ENCODE measurements at places on chromosomes 5 and 9.

DNA sequence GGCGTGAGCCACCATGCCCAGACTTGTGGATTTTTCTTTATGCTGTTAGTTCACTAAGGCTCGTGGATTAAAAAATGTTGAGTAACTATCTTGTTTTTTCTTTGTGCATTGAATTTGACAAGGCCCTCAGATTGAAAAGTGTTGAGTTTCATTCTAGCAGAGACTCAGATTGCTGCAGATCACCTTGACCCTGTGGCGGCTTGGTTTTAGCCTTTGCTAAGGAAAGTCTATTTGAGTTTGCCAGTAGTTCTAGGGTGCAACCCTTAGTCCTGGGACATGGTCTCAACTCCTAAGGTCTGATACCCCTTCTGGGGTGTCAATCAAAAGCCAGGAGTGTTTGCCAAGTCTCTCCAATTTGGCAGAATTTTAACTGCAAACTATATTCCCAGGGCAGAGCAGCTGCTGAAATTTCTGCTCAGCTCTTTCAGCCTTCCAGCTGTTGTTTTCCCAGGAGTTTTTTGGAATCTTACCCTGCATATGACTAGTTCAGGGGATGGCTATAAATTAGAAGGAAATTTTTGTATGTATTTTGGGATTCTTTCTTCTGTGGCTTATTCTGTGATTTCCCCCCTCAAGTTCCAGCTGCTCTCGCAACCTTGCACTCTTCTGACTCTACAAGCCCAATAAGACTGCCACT is 84.3 kb upstream of the HAND1 start:
- no peak for DNase-seq

DNA sequence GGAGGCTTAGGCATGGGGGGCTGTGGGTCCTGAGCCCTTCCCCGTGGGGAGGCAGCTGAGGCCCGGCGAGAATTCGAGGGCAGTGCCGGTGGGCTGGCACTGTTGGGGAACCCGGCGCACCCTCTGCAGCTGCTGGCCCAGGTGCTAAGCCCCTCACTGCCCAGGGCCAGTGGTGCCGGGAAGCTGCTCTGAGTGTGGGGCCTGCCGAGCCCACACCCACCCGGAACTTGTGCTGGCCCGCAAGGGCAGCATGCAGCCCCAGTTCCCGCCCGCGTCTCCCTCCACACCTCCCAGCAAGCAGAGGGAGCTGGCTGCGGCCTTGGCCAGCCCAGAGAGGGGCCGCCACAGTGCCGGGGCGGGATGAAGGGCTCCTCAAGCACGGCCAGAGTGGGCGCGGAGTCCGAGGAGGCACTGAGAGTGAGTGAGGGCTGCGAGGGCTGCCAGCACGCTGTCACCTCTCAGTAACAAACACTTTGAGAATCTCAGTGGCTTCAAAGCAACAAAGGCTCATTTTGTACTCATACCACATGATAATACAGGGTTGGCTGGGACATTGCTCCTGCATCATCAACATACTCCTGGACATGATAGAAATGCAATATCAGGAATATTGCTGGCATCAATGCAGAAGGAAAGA is 265.7 kb upstream of the ANKRD55 start:
- DNase-seq = no peak

DNA sequence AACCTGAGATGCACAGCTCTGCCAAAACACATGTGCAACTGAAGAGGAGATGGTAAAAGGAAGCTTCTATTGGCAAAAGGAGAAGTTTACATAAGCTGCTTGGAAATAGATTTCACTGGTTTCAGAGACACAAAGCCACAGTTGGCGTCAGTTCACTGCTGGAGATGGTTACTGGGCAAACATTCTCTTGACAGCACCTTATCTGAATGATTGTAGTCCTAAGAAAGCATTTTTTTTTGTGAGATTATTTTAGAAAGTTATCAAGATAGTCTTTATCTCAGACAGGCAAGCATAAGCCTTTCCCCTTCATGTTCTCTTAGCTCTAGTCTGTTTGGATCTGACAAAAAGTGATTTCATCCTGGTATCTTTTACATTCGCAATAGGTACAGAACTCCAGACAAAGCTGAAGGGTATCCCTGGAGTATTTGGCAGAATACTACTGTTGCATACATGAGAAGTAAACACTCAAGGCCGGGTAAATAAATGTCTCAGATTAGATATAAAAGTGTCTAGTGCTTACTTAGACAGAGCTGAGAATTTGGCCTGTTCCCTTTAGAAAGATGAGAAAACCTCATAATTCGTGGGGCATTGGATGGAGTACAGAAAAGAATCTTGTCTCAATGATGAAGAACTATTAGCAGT is 1668.0 kb upstream of the NUDT12 start:
- no peak for DNase-seq

- no peak for DNase-seq
Observed at GRCh38 chr5:137217599-137218200, 281.4 kb downstream of the SPOCK1 start.

DNA sequence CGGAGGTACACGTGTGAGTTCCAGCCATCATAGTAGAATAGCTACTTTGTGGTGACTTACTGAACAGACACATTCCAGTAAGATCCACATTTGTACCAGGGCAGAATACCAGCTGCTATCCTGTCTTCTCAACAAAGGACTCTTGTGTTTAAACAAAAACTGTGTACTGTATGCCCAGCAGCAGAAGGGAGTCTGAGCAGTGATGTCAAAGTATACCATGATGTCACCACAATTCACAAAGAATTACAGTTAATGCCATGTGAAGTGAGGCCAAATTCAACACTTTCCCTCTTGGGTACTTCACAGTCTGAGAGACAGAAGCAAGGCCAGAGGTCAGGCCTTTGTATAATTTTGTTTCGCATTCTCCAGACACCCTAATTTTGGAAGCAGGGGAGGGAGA is 137.0 kb downstream of the ADAMTSL1 start:
- DNase-seq = no peak

GRCh38 chr5:14413331-14413750 is 168.3 kb upstream of the OTULINL start:
- no peak for DNase-seq

- no peak for DNase-seq
Observed at GRCh38 chr5:149639737-149640136, 58.4 kb downstream of the ARHGEF37 start.

DNA sequence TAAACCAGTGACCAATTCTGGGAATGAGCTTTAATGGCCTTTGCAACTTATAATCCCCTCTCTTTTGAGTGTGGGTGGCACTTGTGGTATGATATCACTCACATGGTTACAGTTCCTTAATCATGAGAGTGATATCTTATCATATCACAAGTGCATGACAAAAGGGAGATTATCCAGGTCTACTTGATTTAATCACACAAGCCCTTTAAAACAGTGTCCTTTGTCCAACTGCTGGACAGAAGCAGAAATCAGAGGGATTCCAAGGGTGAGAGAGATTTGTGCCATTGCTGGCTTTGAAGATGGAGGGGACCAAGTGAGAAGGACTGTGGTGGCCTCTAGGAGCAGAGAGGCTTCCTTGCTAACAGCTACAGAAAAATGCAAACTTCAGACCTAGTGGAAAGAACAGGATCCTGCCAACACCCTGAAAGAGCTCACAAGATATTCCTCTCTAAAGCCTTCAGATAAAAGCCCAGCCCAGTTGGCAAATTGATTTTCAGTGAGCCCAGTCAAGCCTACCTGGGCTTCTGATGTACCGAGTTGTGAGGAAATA is 279.0 kb upstream of the TLE4 start:
- no peak for DNase-seq

GRCh38 chr5:89232139-89232603 is 349.2 kb upstream of the MEF2C start:
- no peak for DNase-seq

- DNase-seq = no peak
Observed at GRCh38 chr5:141808857-141809256, 69.4 kb downstream of the PCDH1 start.

- no peak for DNase-seq
Observed at GRCh38 chr5:7018198-7018597, 305.0 kb downstream of the TENT4A start.

GRCh38 chr5:74638544-74638969 is 2.0 kb downstream of the ENC1 start:
- no peak for DNase-seq

- DNase-seq = no peak
Observed at GRCh38 chr5:79699763-79700400, 10.2 kb downstream of the CMYA5 start.

- no peak for DNase-seq
Observed at GRCh38 chr9:116154976-116155697, 1.5 kb downstream of the PAPPA start.

DNA sequence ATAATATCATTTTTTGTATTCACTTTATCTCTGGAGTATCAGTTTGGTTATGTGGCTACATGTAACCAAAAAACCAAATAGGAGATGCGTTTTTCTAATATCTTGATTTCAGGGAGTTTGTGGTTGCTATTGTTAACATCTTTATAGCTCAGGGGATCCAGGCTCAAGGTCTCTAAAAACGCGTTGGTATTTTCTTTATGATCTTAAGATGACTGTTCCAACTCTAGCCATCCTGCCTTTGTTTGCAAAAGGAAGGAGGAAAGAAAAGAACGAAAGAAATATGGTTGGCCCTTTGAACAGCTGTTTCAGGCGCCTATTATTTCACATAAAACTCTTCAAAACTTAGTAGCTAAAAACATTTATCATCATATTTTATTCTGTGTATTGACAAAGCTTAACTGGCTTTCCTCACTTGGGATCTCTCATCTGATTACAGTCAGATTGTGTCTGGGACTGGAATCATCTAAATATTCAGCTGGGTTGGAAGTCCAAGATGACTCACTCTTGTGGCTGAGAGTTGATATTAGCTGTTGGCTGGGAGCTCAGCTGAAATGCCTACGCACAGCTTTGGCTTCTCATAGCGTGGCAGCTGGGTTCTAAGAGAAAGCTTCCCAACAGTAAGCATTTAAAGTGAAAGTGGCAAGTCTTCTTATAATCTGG is 60.1 kb downstream of the FAM174A start:
- DNase-seq = no peak

DNA sequence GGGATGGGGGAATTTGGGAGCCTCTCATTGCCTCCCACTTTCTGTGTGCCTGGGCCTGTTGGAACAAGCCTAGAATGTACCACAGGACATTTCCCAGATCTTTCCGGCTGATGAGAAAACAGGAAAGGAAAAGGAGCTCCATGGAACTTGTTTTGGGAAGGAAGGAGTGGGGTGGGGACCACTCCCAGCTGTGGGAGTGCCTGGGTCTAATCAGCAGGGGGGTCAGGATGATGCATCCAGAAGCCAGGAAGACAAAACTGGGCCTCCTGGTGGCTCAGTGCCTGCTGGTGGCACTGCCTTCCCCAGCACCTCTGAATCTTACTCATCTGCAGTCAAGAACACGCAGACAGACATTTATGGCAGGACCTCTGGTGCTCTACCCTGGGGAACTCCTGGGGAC is 2.8 kb downstream of the SMIM33 start:
- no peak for DNase-seq

DNA sequence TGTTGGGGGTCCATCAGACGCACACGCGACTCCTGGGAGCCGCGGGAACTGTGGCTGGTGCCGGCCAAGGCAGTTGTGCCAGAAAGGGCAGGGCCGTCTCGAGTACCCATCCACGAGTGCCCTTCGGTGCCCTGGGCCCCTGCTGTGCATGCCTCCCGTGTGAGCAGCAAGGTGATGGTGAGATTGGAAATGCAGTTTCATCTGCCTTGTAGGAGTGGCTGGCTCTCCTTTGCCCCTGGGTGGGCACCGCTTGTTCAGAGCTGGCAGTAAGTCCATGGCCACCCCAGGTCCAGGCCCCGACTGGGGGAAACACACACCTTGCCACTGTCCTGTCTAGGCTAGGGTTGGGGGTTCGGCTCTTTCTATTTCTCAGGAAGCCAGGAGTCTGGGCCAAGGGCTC is 5.7 kb downstream of the NKD2 start:
- no peak for DNase-seq

- no peak for DNase-seq
Observed at GRCh38 chr5:66701244-66701643, 105.1 kb downstream of the MAST4 start.

- DNase-seq = no peak
Observed at GRCh38 chr5:69451941-69452647, 37.2 kb downstream of the MARVELD2 start.

- no peak for DNase-seq
Observed at GRCh38 chr5:102623329-102624065, 124.7 kb upstream of the SLCO6A1 start.

GRCh38 chr9:104144336-104144735 is 50.2 kb downstream of the SMC2 start:
- no peak for DNase-seq

DNA sequence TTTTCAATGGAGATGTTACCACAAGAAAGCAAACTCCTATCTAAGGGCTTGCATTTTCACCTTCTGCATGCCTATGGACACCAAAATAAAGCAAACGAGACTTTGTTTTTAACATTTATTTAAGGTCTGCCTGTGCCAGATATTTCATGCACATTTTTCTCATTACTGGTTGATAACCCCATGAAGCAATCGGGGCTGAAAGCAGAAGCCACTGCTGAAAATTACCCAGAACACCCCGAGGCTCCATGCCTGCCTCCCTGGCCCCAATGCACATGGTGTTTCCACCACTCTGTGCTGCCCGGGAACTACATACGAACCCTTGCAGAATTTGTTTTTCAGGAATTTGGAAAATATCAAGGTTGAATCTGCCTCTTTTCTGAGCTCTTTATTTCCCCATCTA is 240.1 kb downstream of the NR2F1-AS1 start:
- DNase-seq = no peak

DNA sequence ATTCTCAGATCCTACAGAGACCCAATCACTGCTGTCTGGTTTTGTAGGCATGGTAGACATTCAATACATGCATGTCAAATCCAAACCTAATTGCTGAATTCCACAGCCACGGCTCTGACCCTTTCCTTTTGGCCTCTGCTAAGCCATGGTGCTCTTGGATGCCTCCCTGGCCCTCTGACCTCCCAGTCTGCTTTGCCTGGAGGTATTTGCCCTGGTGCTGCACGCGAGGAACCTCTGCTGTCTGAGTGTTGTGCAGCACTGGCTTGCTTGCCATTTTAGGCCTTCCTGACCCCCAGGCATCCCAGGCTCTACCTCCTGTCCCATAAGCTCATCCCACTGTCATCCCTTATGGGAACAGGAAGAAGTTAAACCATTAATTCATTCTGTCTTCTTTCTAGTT is 60.9 kb downstream of the DOCK2 start:
- no peak for DNase-seq
